ENCODE measurements at places on chromosomes 5 and 9. TPM values are rescaled to one million over a fixed set of nuclear protein-coding genes. Genes with fewer than 3 reads are reported as not detected.
A peak's percentile ranks its signal among the peaks of the same experiment; 100 is the strongest.

Gene CER1
- 3.4 TPM for total RNA-seq

Gene RXFP3
- total RNA-seq: 0.15 TPM

Gene ROPN1L
- 0.73 TPM for total RNA-seq

Gene MZB1
- not detected for total RNA-seq

GRCh38 chr5:123756318-123756665, 244.3 kb downstream of the CSNK1G3 start:
- no peak overlapping the region for H3K4me3 ChIP-seq
- H3K36me3 ChIP-seq: no peaks in the 10 kb centered on the region
- no peaks in the 10 kb centered on the region for H3K27me3 ChIP-seq

GRCh38 chr5:82622711-82623514, 344.8 kb upstream of the RPS23 start:
- H3K4me1 ChIP-seq: no peaks in the 10 kb centered on the region
- H3K4me3 ChIP-seq: no peak overlapping the region
- no peak overlapping the region for H3K27ac ChIP-seq
- H3K36me3 ChIP-seq: no peaks in the 10 kb centered on the region
- no peaks in the 10 kb centered on the region for H3K27me3 ChIP-seq

DNA sequence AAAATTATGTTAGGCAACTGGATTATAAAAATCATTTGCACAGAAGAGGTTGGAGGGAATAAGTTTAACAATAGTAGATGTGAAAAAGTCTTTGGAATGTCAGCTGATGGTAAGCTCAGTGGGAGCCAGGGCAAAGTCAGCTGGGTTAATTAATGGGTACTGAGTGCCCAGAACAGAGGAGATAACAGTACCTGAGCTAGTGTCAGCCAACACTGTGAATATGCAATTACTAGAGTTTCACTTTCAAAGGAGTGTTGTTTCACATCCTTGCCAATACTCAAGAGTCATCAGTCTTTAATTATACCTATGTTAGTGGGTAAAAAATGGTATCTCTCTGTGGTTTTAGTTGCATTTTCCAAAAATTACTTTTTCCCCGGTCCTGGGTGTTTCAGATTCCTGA, 135.1 kb downstream of the KIF4B start:
- DNase-seq: no peak
- H3K4me1 ChIP-seq: no peaks in the 10 kb centered on the region
- H3K27ac ChIP-seq: no peak overlapping the region
- no peaks in the 10 kb centered on the region for H3K27me3 ChIP-seq

- no peak overlapping the region for H3K4me3 ChIP-seq
- DNase-seq: no peak
- peaks cover 29% of the 10 kb centered on the region for H3K36me3 ChIP-seq
- no peak overlapping the region for H3K27ac ChIP-seq
These were observed 32.4 kb downstream of the PCDHGC5 start for GRCh38 chr5:141521244-141521781.

- H3K4me1 ChIP-seq: no peaks in the 10 kb centered on the region
- no peak overlapping the region for H3K4me3 ChIP-seq
- H3K27me3 ChIP-seq: no peaks in the 10 kb centered on the region
- no peak overlapping the region for H3K27ac ChIP-seq
These were observed 79.4 kb downstream of the NLN start for GRCh38 chr5:65801352-65801783.

DNA sequence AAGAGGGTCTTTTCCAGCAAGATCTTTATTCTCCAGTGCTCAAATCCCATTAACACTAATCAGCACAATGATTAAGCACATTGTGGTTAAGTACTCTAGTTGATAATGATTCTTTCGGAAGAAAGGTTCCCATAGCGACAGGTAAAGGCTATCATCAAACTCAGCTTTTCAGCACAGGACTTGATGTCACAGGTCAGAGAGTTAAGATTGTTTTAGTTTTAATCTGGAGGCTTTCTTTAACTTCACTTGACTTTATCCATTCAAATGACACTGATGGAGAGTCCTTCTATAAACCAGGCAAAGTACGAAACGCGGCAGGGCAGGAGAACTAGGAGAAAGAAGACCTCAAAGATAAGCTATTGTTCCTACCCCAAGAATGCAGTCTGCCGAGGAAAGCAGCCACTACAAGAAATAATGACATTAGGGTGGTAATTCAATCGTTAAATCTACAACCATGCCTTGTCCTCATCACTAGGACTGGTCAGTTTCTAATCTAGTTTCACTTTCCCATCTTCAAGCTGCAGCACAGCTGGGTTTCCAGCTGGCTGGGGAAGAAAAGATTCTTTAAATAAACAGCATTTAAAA, 4.6 kb downstream of the NRG2 start:
- peaks cover 44% of the 10 kb centered on the region for H3K27me3 ChIP-seq
- H3K4me3 ChIP-seq: no peak overlapping the region
- no peaks in the 10 kb centered on the region for H3K36me3 ChIP-seq
- H3K27ac ChIP-seq: no peak overlapping the region
- DNase-seq: no peak
- peaks cover 2% of the 10 kb centered on the region for H3K4me1 ChIP-seq

- H3K27me3 ChIP-seq: no peaks in the 10 kb centered on the region
- no peak overlapping the region for H3K4me3 ChIP-seq
- H3K4me1 ChIP-seq: peaks cover 10% of the 10 kb centered on the region
- H3K27ac ChIP-seq: peak overlapping the region; percentile 53
- DNase-seq: no peak
These were observed 56.7 kb downstream of the APC start for GRCh38 chr5:112794410-112794809.

DNA sequence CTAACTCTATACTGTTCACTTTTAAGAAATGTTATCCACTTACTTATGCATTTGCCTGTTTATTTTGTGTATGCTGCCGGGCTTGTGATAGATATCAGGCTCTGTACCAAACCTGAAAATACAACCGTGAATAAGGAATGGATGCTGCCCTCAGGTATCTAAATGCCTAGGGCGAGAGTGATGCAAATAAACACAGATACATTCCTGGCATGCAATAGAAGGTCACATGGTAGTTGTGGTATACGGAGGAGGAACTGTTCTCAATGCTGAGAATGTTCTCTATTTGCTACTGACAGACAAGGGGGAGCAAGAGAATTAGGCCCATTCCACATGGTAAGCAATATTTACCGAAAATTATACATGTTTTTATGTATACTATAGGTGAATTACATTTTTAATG, 227.8 kb downstream of the ICE1 start:
- H3K4me1 ChIP-seq: no peaks in the 10 kb centered on the region
- H3K36me3 ChIP-seq: no peaks in the 10 kb centered on the region
- no peak overlapping the region for H3K4me3 ChIP-seq
- no peak for DNase-seq

- peaks cover 58% of the 10 kb centered on the region for H3K36me3 ChIP-seq
- no peak for DNase-seq
- H3K27ac ChIP-seq: no peak overlapping the region
- peaks cover 12% of the 10 kb centered on the region for H3K4me1 ChIP-seq
- peak overlapping the region; percentile 91 for H3K4me3 ChIP-seq
These were observed 1.7 kb downstream of the STC2 start for GRCh38 chr5:173326501-173326960.

DNA sequence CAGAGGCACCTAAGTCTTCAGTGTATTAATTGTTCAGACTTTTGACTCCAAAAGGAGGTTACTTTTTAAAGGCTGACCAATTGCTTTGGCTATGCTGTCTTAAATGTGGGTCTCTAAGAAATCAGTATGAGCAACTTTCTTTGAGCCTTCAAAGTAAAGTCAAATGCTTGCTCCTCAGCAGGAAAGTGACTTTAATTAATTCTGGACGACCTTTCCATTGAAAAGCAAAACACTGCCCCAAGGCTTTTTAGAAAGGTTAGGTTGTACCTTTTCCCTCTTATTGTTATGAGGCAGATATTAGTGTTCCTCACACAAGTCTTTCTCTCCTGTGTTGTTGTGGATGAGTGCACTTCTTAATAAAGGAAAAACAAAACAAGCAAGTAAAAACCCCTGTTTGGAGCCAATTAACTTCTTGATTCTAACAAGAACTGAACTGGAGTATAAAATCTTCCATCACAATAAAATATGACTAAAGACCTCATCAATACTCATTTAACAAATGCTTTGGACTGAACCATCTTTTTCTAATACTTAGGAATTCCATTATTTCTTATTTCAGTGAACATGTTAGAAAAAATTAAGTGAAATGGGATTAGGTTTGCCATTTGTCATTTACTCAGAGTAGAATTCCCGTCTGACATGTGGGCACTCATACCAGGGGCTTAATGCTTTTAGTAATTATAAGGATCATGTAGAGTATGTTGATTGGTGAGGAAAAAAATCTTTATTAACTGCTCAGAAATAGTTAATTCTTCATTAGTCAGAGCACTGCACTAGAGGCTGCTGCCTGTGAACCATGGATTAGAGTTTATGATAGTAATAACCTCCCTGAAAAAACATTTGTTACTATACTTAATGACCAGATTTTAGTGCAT, 159.1 kb upstream of the ZNF608 start:
- no peaks in the 10 kb centered on the region for H3K36me3 ChIP-seq
- no peaks in the 10 kb centered on the region for H3K4me1 ChIP-seq
- no peak overlapping the region for H3K27ac ChIP-seq
- H3K27me3 ChIP-seq: peaks cover 9% of the 10 kb centered on the region

DNA sequence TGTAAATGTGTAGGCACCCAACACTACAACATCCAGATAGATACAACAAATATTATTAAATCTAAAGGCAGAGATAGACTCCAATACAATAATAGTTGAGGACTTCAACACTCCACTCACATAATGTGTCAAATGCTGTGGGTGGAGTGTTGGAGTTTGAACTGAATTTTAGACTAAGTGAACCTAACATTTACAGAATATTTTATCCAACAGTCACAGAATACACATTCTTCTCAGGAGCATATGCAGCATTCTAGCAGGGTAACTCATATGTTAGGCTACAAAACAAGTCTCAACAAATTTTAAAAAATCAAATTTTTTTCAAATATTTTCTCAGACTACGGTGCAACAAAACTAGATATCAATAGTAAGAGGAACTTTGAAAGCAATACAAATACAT, 648.7 kb upstream of the CDH18 start:
- no peaks in the 10 kb centered on the region for H3K36me3 ChIP-seq
- DNase-seq: no peak
- no peaks in the 10 kb centered on the region for H3K4me1 ChIP-seq
- no peak overlapping the region for H3K4me3 ChIP-seq

GRCh38 chr5:166540156-166540555, 1751.3 kb upstream of the WWC1 start:
- no peak overlapping the region for H3K27ac ChIP-seq
- no peak overlapping the region for H3K4me3 ChIP-seq
- no peaks in the 10 kb centered on the region for H3K4me1 ChIP-seq
- DNase-seq: no peak

DNA sequence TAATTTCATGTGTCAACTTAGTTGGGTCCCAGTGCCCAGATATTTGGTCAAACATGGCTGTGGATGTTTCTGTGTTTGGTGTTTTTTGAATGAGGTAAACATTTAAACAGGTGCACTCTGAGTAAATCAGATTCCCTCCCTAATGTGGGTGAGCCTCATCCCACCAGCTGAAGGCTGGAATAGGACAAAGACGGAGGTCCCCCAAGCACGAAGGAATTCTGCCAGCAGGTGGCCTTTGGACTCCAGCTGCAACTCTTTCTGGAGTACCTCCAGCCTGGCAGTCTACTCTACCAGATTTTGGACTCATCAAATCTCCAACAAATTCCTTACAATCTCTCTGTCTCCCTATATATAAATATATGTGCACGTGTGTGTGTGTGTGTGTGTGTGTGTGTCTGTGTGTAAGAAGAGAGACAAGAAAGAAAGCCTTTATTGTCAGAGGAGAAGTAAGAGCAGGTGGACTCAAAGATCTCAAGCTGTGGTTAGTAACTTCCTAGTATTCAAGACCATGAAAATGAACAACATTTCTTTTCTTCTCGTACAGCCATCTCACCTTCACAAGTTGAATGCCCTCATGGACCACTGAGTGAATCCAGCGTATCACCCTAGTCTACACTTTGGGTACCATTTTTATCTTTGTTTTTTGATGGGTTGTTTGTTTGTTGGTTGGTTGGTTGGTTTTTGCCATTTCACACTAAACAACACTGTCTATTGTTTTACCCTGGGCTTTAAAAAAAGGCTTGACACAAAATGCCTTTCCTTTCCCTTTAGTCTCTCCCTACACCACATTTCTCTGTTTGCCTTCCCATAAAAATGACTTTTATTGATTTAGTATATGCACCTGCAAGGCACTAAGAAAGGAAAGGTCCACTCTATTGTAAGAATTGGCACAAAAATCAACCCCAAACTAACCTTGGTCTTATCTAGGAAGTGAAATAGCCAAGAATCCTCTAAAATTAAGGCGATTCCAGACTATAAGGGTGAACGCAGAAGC, 118.7 kb downstream of the TENT4A start:
- no peaks in the 10 kb centered on the region for H3K36me3 ChIP-seq
- no peaks in the 10 kb centered on the region for H3K4me1 ChIP-seq
- peaks cover 2% of the 10 kb centered on the region for H3K27me3 ChIP-seq
- no peak for DNase-seq
- no peak overlapping the region for H3K27ac ChIP-seq

GRCh38 chr9:137478962-137479861, 20.1 kb upstream of the NSMF start:
- H3K27ac ChIP-seq: no peak overlapping the region
- no peaks in the 10 kb centered on the region for H3K36me3 ChIP-seq
- H3K4me3 ChIP-seq: no peak overlapping the region
- no peaks in the 10 kb centered on the region for H3K27me3 ChIP-seq
- H3K4me1 ChIP-seq: no peaks in the 10 kb centered on the region

DNA sequence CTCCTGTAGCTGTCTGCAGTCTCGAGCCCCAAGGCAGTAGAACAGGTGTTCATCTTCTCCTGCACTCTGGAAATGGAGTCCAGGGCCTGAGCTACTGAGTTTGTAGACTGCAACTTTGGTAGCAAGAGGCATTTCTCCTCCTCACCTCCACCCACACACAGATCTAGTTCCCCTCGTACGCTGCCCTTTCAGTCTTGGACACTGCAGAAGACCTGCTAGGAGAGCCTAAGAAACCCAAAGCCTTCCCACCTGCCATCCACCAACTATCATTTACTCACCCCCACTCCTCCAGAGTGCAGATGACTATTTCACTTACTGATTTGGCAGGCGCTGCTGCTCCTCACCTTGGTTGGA, 59.0 kb downstream of the KCNIP1 start:
- no peaks in the 10 kb centered on the region for H3K4me1 ChIP-seq
- no peak overlapping the region for H3K27ac ChIP-seq
- no peak for DNase-seq
- H3K27me3 ChIP-seq: no peaks in the 10 kb centered on the region
- no peaks in the 10 kb centered on the region for H3K36me3 ChIP-seq

- no peak for DNase-seq
- H3K4me1 ChIP-seq: no peaks in the 10 kb centered on the region
- H3K4me3 ChIP-seq: no peak overlapping the region
- no peaks in the 10 kb centered on the region for H3K36me3 ChIP-seq
These were observed 60.5 kb downstream of the SIL1 start for GRCh38 chr5:139137697-139138096.

DNA sequence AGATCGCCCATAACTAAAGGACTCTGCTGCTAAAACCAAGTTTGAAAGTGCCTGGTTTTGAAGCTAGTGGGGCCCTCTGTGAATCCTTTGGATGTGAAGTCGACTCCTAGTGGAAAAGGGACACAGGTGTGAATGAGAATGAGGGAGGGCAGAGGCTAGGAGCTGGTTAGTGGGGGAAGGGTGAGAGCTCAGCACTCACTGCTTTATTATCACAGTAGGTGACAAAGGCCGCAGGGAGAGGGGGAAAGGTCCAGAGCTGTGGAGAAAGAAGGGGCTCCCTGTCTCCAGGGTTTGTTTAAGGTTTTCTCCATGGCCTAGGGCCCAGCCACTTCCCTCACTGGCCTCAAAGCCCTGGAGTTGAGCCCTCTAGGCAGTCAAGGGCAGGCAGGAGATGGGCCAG, 3.5 kb downstream of the HDHD3 start:
- H3K4me3 ChIP-seq: no peak overlapping the region
- no peak overlapping the region for H3K27ac ChIP-seq
- no peaks in the 10 kb centered on the region for H3K4me1 ChIP-seq

Data from H1 (cell line).